Muscle of back (tissue), 13 donors: ENCODE measurements at places on chromosomes 6 and 20. TPM values are rescaled to one million over a fixed set of nuclear protein-coding genes. Genes with fewer than 3 reads are reported as not detected.

GRCh38 chr20:872855-873520, 39.5 kb downstream of the FAM110A start:
- no peak for DNase-seq

- DNase-seq = no peak
These were observed 657.6 kb downstream of the PRKN start for GRCh38 chr6:162069995-162070394.

DNA sequence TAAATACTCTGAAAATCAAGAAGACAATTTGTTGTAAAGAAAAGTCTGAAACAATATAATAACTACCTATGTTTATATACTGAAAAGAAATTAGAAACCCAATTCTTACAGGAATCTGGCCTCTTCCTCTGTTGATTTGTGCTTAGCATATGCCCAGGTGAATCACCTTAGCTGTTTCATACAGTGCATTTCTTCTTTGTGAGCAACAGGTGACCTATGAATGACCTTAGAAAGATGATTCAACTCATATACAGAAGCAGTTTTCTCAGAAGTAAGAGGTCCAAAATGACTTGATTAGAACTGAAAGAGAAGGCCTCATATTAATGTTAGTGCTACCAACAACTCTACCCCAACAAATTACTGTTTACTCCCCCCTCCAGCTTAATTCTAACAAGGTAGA, 419.5 kb upstream of the ID4 start:
- DNase-seq = no peak

GRCh38 chr6:19519941-19520340, 317.2 kb upstream of the ID4 start:
- no peak for DNase-seq

DNA sequence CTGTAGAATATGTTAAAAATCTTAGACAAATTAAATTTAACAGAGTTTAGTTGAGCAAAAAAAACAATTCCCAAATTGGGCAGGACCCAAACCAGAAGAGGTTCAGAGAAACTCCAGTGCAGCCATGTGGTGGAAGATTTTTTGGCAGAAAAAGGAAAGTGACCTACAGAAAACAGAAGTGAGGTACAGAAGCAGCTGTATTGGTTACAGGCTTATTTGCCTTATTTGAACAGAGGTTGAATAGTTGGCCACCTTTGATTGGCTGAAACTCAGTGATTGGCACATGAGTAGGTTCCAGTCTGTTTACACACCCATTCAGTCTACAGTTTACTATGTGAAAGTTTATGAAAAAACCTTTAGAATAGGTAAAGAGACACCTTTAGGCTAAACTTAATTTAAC, 110.9 kb upstream of the LAMP5 start:
- DNase-seq = no peak

- no peak for DNase-seq
These were observed 136.3 kb downstream of the PREX1 start for GRCh38 chr20:48691523-48691922.

GRCh38 chr6:47306887-47307286, 2.8 kb downstream of the TNFRSF21 start:
- no peak for DNase-seq

Gene TP53INP2
- 10.0 TPM for polyA plus RNA-seq

- DNase-seq = peak; percentile 62
These were observed 963 bp upstream of the RMND1 start for GRCh38 chr6:151452750-151453427.

DNA sequence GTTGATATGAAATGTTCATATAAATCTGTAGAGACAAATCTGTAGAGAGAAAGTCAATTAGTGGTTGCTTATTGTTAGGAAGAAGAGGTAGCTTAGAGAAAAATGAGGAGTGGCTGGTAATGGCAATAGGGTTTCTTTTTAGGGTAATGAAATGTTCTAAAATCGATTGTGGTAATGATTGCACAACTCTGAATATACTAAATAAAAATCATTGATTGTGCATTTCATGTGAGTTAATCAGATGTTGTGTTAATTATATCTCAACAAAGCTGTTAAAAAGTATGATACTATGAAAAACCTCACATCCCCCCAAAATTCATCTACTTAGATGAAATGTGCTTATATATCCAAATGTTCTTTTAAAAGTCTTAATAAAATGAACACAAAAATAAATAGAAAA, 84.2 kb downstream of the CEP57L1 start:
- DNase-seq = no peak

GRCh38 chr20:46307139-46307998, 929 bp downstream of the CDH22 start:
- peak; percentile 40 for DNase-seq

- no peak for DNase-seq
These were observed 9.6 kb downstream of the CHD6 start for GRCh38 chr20:41608606-41609005.

Gene CARMIL1
- 2.9 TPM for polyA plus RNA-seq

Gene GPX5
- not detected for polyA plus RNA-seq

DNA sequence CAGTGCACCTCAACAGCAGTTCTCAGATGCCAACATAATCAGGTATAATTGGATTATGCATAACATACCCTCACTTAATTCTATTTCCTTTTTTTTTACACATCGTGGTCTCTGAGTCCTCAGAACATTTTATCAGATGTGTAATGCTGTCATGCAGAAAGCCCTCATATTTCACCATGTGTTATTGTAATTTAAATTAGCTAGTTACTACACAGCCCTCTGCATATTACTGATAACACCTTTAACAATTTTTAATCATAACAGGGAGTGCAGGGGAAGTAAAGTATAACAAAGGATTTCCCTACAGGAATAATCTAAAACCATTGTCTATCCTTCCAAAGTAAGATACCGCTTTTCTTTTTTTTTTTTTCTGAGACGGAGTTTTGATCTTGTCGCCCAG, 91.9 kb upstream of the CCDC28A start:
- no peak for DNase-seq

DNA sequence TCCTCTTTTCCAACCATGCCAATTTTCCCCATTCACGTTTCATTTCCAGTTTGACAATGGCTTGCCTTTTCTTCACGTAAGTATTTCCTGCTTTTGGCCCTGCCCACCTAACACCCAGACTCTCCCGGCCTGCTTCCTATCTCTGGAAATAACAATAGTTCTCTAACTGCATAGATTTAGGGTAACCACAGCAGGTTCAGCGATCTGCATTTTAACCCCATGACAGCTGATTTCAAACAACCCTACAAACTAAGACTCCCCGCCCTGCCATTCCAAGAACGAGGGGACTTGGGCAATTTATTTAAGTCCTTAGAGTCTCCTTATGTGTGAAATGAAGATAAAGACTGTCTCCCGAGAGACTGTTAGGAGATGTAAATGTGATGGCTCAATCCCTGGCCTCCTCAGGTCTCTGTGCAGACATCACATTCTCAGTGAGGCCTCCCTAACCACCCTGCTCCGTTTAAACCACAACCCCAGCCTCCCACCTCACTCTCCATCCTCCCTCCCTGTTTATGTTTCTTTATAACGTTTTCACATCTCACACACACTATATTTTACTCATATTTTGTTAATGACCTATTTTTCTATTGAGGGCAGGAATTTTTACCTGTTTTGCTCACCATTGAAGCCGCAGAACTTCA, 134.8 kb downstream of the GJA10 start:
- no peak for DNase-seq

DNA sequence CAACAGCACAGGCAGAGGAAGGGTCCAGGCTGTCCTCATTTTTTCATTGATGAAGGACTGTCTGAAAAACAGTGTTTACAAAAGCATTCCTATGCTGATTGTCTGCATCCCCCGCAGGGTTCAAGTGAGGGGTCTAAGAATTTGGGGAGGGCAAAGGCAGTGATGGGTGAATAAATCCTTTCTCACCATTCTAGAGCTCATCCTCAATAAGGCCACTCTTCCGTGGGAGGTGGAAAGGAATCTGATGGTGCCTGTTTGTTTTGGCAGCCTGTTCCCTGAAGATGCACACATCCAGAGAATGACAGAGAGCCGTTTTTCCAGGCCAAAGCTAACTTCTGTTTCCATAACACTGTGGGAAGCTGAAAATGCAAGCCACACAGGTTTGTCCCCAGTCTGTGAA, 164.5 kb downstream of the MOXD1 start:
- DNase-seq = no peak

DNA sequence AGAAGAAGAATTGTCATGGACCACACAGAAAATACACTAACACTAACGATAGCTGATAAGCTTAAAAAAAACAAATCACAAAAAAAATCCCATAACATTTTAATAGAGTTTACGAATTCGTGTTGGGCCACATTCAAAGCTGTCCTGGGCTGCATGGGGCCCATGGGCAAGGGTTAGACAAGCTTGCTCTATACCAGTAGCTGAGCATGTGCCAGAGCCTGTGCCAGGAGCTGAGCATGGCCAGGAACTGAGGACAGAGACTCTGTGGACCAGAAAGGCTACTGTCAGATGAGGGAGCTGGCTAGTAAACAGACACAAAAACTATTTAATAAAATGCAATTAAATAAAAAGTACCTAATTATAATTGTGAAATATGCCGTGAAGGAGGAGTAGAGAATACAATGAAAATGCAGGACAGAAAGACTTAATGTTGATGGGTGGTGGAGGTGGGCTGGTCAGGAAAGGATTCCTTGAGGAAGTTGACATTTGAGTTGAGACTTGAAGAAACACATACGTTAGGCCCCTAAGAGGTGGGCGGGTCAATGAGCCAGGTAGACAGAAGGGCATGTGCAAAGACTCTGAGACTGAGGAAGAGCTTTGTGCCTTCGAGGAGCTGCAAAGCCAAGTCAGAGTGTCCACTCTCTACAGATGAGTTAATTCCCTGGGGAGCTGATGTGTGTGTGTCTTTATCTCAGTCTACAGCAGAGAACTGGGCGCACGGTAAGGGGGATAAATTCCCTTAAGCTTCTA, 66.1 kb downstream of the JPH2 start:
- no peak for DNase-seq

Gene PNLDC1
- polyA plus RNA-seq = 0.46 TPM

GRCh38 chr20:16926626-16927430, 178.7 kb downstream of the OTOR start:
- no peak for DNase-seq

GRCh38 chr6:13190376-13190775, 138.0 kb downstream of the TBC1D7 start:
- peak; percentile 3 for DNase-seq

- no peak for DNase-seq
These were observed 1643.9 kb downstream of the HACE1 start for GRCh38 chr6:103215847-103216246.

- DNase-seq = no peak
These were observed 95.6 kb downstream of the CTNNBL1 start for GRCh38 chr20:37789408-37789807.

- no peak for DNase-seq
These were observed 13.1 kb upstream of the ZSCAN9 start for GRCh38 chr6:28211840-28212509.

DNA sequence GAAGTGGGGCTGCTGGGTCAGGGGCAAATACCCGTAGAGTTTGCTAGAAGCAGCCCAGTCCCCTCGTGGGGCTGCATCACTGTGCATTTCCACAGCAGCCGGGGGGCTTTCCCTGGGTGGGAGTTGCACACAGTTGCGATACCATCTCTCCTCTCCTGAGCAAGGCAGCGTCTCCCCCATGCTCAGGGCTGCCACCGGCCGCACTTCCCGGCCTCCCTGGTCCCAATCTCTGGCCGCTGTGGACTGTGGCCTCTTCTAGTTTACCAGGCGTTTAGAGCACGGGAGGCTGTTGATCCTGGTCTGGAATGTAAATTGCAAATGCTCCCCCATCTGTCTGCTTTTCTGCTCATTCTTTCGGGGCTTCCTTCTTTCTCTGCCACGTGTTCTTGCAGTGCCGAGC, 31.1 kb downstream of the OSBPL2 start:
- no peak for DNase-seq

DNA sequence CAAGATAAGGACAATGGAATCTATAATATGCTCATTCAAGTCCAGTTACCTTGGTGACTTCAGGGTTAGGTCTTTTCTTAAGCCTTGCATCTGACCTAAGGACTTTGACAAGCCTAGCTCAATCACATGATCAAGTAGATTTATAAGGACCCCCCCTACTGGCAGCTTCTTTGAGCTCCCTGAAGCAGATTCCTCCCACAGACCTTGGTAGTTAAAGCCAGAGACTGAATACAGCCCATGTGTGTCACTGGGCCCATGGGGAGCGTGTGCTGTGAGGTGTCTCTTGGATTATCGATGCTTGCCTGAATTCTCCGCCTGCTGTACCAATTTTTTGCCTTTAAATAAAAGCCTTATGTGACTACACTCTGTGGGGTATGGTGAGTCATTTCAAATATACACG, 372.7 kb upstream of the RGS17 start:
- no peak for DNase-seq

- DNase-seq = no peak
These were observed 10.7 kb upstream of the RAET1L start for GRCh38 chr6:150036081-150036480.

GRCh38 chr20:51702556-51702955, 65.6 kb downstream of the ATP9A start:
- DNase-seq = no peak

Gene FRS3
- 5.5 TPM for polyA plus RNA-seq

GRCh38 chr6:161151660-161152526, 122.0 kb downstream of the AGPAT4 start:
- DNase-seq = no peak

Gene ASIP
- not detected for polyA plus RNA-seq

Gene GPR63
- polyA plus RNA-seq = 2.1 TPM

Gene ZNF165
- polyA plus RNA-seq = 0.68 TPM

Gene HLA-DRB5
- 2.4 TPM for polyA plus RNA-seq

DNA sequence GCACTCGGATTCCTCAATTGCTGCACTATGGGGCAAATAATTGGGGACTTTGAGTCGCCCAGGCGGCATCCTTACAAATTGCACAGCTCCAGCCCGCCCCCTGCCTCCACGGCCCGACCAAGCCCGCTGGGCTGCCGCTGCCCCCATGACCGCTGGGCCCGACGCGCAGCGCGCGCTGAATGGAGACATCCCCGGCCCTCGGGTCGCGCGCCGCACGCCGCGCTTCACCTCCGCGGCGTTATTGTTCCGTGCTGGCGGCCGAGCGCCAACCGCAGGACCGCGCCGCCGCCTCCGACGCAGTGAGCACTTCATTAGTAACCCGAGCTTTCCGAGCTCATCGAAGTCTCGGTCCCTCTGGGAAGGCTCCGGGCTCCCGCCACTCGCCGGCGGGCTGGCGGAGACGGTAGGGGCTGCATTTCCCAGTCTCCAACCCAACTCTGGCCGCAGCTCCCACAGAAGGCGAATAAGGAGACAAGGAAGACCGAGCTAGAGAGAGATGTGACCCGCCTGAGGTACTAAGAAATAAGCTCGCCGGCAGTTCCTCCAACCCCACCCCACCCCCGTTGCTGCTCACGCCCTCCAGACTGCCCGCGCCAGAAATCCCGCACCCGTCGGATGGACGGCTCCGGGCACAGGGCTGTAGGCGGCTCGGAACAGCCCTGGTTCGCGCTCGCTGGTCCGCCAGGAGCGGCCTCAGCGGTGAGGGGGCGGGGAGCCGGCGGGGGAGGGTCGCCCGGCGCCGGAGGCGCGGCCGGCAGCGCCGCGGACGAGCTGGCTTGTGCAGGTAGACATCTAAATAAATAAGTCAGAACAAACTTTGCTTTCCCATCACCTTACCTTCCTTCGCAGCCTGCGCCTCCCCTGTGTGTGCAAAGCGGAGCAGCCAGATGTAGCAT, 703 bp downstream of the EPHA7 start:
- DNase-seq = peak; percentile 24

- no peak for DNase-seq
These were observed 15.0 kb downstream of the KIAA0319 start for GRCh38 chr6:24630856-24631505.

GRCh38 chr6:14634072-14634471, 516.5 kb downstream of the CD83 start:
- DNase-seq = no peak
